ENCODE measurements at places on chromosomes 2 and 18. TPM values are rescaled to one million over a fixed set of nuclear protein-coding genes. Genes with fewer than 3 reads are reported as not detected.

- peak; percentile 36 for DNase-seq
Observed at GRCh38 chr2:127599211-127599610, 46.7 kb upstream of the GPR17 start.

DNA sequence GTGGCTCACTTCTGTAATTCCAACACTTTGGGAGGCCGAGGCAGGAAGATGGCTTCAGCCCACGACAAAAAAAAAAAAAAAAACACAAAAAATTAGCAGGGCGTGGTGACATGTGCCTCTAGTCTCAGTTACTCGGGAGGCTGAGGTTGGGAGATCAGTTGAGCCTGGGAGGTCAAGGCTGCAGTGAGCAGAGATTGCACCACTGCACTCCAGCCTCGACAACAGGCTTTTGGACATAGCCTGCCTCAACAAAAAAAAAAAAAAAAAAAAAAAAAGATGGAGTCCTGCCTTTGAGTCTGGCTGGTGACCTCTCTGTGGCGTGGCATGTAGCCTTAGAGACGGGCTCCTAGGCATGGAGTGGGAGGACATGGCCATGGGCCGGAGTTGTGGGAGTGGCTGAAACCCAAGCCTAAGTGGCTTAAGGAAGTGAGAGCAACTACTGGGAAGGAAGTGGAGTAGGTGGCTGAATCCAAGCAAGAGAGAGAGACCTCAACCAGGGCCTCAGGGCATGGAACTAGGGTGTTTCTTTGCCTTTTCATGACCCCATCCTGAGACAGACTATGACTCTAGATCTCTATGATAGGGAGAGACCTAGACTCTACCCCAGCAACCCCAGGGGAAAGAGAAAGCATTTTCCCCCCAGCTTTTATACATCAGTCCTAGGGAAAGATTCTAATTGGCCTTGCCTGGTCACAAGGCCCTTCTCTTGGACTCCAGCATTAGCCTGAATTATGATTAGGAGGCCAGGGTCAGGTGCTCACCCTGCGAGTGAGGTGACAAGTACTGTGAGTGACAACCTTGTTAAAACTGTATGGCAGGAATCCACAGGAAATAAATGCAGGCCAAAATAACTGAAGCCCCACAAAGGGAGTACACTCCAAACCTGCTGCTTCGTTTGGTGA, 34.2 kb downstream of the NPAS2 start:
- DNase-seq: peak; percentile 56

- no peak for DNase-seq
Observed at GRCh38 chr2:127575941-127576432, 40.5 kb downstream of the MYO7B start.

DNA sequence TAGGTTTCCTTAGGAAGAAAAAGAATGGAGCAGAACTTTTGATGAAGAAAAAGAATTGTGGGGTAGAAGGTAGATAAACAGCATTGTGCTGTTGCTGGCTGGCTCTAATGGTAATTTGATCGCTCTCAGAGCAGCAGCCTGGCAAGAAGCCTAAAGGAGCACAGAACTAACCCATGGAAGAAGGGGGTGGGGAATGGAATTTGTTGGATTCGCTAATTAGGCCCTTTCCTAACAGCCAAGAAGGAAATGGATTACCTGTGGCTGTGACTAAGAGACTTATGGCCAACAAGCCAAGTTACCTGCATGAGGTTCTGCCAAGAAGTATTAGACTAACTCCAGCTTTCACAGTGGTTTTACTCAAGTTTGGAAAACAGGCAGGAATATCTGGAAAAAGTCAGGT, 210.6 kb downstream of the IKZF2 start:
- DNase-seq: peak; percentile 75

The GPR45 gene
- not detected for total RNA-seq

The MYO7B gene
- 37.8 TPM for total RNA-seq

All from PC-3 (cell line).